Natural killer cell (primary cell): ENCODE measurements at places on chromosomes 6 and 20. TPM values are rescaled to one million over a fixed set of nuclear protein-coding genes. Genes with fewer than 3 reads are reported as not detected.

The FAM162B gene
- total RNA-seq = not detected

The ARFGEF2 gene
- total RNA-seq = 26.9 TPM

The PSMB9 gene
- 112 TPM for total RNA-seq

The SLC24A3 gene
- 0.09 TPM for total RNA-seq

The HSPA1B gene
- total RNA-seq = 8.5 TPM

The APMAP gene
- 212 TPM for total RNA-seq

The CFAP206 gene
- total RNA-seq = not detected

The SMPD2 gene
- 25.0 TPM for total RNA-seq

The ULBP2 gene
- total RNA-seq = 0.98 TPM

The FOXC1 gene
- total RNA-seq = 0.16 TPM

The PRKN gene
- 1.9 TPM for total RNA-seq

The CFB gene
- not detected for total RNA-seq

The SCRT2 gene
- not detected for total RNA-seq

The CALHM5 gene
- 0.05 TPM for total RNA-seq

The VIP gene
- not detected for total RNA-seq

The RCAN2 gene
- not detected for total RNA-seq

The SSTR4 gene
- not detected for total RNA-seq

The ZNF391 gene
- 0.19 TPM for total RNA-seq

The BMP6 gene
- total RNA-seq = 0.25 TPM

The DAAM2 gene
- not detected for total RNA-seq

The ARMH2 gene
- total RNA-seq = 1.2 TPM

The TMEM170B gene
- 2.5 TPM for total RNA-seq

The IL22RA2 gene
- not detected for total RNA-seq

The RALGAPB gene
- total RNA-seq = 45.1 TPM

The TTK gene
- 0.87 TPM for total RNA-seq

The DOK5 gene
- not detected for total RNA-seq

The HDGFL1 gene
- total RNA-seq = not detected
